ENCODE measurements at places on chromosomes 3 and 15.

GRCh38 chr3:119494597-119494996 is 3.8 kb upstream of the TIMMDC1 start:
- no peak for DNase-seq

DNA sequence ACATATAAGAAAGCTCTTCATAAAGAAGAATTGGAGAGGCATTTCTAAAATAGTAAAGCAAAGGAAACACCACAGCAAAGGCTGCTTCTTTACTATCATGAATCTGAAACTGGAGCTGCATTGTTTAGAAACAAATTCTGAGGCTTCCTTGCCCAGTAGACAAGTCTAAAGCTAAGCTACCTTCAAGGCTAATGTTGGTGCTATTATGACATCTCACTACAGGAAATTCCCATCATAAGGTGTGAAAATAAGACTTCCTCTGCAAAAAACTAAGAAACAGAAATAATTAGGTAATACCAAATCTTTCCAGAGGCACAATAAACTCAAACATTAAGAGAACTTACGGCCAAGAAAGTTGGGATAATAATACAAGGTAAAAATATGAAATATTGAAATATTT is 89.9 kb upstream of the P3H2 start:
- no peak for DNase-seq

DNA sequence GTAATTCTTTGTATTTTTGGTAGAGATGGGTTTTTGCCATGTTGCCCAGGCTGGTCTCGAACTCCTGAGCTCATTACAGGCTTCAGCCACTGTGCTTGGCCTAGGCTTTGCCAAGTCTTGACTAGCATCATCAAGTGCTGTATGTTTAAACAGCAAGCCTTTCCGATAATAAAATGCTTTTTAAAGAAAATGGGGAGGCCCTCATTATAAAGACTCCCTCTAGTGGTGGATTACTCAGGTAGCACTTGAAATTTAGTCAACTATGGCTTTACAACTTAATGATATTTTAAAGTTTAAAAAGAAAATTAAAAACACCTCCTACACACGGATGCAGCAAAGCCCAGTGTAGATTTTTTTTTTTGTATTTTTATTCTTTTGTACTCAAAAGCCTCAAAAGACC is 213.6 kb downstream of the GAP43 start:
- DNase-seq, result no peak

DNA sequence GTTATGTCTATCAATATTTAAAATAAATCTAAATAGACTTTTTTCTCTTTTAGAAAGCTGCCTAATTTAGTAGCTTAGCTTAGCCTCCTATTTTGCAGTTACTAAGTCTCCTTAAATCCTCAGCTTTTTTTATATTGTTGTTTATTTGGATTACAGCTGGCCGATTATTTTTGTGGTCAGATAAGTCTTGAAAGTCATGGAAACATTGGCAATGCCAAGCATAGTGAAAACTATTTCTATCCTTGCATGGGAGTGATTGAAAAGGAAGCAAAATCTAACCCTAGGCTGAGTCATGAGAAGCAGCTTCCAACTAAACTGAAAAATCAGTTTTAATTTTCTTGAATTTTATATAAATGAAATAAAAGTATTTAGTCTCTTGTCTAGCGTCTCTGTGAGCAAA is 1063.0 kb upstream of the GBE1 start:
- no peak for DNase-seq

All from stimulated activated CD4-positive, alpha-beta T cell treated with anti-CD3 and anti-CD28 coated beads, Interleukin-12 subunit alpha, Interleukin-12 subunit beta, amount 100 ng/mL, for 24 hours (primary cell).